ENCODE measurements at places on chromosomes 3 and 15. TPM values are rescaled to one million over a fixed set of nuclear protein-coding genes. Genes with fewer than 3 reads are reported as not detected.

Gene ERICH6
- not detected for total RNA-seq

Gene CAMKV
- total RNA-seq, result not detected

Gene STT3B
- total RNA-seq, result 114 TPM

Gene CFAP91
- total RNA-seq, result 0.40 TPM

Gene EIF4G1
- 524 TPM for total RNA-seq

Gene HRH1
- 16.2 TPM for total RNA-seq

Gene STAC
- total RNA-seq, result 0.88 TPM

Gene PLA2G4D
- not detected for total RNA-seq

Gene TRIM71
- total RNA-seq, result not detected

Gene IMPDH2
- 189 TPM for total RNA-seq

Gene PLSCR4
- 81.5 TPM for total RNA-seq

Gene LNP1
- total RNA-seq, result 0.80 TPM

Gene SRPRB
- 69.2 TPM for total RNA-seq

DNA sequence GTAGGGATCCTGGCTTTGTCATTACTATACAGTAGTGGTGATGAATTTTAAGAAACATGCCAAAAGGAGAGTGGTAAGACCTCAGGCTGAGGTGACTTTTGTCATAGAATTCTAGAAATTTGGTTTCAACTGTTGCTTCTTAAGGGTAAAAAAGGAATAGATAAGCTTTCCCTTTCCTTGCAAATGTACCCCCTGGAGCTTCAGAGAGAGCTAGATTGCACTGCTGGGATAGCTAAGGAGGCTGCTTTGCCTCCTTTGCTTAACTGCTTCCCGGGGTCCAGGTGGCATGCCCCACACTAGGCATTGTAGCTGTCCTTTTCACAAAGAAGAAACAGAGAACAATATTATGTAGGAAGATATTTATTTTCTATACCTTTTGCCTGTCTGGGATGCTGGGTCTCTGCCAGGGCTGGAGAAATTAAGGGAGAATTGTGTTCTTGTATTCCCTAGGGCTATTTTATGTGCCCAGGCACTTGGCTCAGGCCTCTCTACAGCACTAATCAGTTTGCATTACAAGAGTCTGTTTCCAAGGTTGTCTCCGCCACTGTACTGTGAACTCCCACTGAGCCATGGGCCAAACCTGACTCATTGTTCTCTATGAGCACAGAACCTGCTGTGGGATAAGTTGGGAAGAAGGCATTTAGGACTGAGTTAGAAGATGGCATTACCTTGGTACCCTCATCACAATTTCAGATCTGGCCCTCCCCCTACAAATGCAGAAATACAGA lies 460.0 kb downstream of the PDCD6IP start:
- no peak for DNase-seq

- no peak for DNase-seq
These were observed 14.1 kb downstream of the LOXL1 start for GRCh38 chr15:73940061-73940981.

- DNase-seq, result no peak
These were observed 23.5 kb upstream of the SPATA12 start for GRCh38 chr3:57036952-57037351.

- DNase-seq, result no peak
These were observed 60.6 kb downstream of the WNT5A start for GRCh38 chr3:55426486-55426885.

GRCh38 chr3:1251282-1252060 lies 158.6 kb downstream of the CNTN6 start:
- DNase-seq, result no peak

- no peak for DNase-seq
These were observed 27.9 kb upstream of the TGFBR2 start for GRCh38 chr3:30578479-30578878.

DNA sequence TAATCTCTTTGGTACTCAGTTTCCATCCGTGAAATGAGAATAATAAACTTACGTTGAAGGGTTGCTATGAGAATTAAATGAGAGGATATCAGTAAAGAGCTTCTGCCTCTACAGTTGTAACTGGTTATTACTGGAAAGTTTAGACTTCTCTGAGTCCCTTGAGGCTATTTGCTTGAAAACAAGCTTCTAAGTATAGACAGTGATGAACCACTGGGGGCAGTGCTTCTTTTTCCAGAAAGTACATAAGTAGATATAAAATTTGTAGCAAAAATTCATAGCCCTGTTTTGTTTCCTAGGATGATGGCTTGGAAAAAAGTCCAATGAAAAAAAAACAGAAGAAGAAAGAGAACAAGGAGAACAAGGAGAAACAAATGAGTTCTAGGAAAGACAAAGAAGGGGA lies 87.1 kb downstream of the RGMA start:
- no peak for DNase-seq

DNA sequence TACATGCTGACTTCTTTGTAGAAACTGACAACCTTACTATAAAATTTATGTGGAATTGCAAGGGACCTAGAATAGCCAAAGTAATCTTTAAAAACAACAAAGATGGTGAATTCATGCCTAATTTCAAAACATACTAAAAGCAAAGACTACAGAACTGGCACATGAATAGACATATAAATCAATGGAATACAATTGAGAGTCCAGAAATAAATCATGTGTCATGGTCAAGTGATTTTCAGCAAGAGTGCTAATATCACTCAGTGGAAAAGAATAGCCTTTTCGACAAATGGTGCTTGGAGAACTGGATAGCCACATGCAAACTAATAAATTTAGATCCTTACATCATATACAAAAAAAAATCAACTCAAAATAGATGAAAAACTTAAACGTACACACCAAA lies 8.7 kb downstream of the IMPG2 start:
- DNase-seq, result peak; percentile 64

- DNase-seq, result no peak
These were observed 51.3 kb downstream of the DHX30 start for GRCh38 chr3:47854267-47854666.

- peak; percentile 72 for DNase-seq
These were observed 1.2 kb upstream of the ITIH4 start for GRCh38 chr3:52831500-52832301.

GRCh38 chr15:91168457-91168856 lies 68.4 kb downstream of the SV2B start:
- DNase-seq, result no peak

DNA sequence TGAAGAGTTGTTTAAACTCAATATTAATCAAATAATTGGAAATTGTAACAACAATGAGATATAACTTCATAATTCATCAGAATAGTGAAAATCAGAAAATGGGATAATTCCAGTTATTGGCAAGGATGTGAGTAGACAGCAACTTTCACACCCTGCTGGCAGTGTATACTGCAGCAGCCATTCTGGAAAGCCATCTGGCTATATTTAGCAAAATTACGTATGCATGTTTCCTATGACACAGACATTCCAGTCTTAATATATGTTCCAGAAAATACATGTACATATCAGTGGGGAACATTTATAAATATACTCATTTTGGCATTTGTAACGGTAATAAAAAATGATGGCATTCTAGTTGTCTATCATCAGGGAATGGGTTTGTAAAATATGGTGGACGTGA lies 564.1 kb downstream of the GBE1 start:
- DNase-seq, result no peak

- DNase-seq, result no peak
These were observed 22.3 kb downstream of the FBXL2 start for GRCh38 chr3:33299395-33300081.

GRCh38 chr3:39705351-39705900 lies 104.0 kb upstream of the MYRIP start:
- DNase-seq, result peak; percentile 32

DNA sequence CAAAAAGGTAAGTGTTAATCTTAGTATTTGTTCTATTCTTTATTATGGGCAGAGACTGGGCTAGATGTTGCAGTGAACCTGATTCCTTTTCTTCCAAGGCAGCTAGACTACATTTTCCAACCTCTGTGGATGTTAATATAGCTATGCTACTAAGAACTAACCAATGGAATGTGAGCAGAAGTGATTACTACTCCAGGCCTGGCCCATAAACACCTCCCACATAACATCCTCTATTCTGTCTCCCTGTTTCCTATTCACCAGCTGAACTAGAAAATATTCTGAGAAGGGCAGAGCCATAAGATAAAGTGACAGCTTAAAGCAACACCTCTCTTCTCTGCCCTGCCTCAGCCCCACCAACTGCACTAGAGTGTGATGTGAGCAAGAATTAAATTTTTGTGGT lies 29.4 kb downstream of the CD200R1L start:
- no peak for DNase-seq

- DNase-seq, result no peak
These were observed 64.3 kb upstream of the GOLGA8B start for GRCh38 chr15:34647569-34648293.

- DNase-seq, result no peak
These were observed 55.5 kb upstream of the AGTR1 start for GRCh38 chr3:148642214-148642613.

DNA sequence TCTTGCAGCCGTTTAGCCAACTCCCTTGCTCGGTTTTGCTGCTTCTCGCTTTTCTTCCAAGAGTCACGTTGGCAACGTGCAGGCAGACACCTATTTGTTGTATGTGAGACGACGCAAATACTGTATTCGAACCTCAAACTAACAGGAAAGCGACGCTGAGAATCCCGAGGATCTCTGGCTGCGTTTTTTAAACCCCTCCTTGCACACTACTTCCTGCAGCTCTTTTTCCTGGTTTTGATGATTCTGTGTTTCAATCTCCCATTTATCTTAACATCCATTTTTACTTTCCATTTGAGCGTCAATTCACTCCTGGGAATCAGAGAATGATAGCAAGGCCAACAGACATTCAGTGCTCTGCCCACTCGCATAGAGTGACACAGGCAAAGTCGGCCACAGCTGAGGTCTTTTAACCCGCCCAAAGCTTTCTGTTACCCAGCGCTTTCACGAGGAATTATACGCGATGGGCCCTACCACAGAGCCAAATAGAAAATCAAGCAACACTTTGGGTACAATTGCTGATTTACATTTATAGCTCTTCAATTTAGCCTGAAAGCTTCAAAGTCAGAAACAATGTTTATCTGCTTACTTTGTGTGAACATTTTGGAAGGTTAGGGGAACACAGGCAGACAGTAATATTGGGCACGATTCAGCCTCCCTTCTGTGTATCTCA lies 1.6 kb upstream of the ANXA2 start:
- no peak for DNase-seq

GRCh38 chr15:31280831-31281216 lies 45.8 kb upstream of the KLF13 start:
- no peak for DNase-seq

All from endothelial cell of umbilical vein (primary cell).